ENCODE measurements at places on chromosomes 4 and X. TPM values are rescaled to one million over a fixed set of nuclear protein-coding genes. Genes with fewer than 3 reads are reported as not detected.

GRCh38 chr4:92445127-92445526 lies 141.4 kb downstream of the GRID2 start:
- no peak for DNase-seq
- H3K27me3 ChIP-seq: no peaks in the 10 kb centered on the region
- no peak overlapping the region for H3K4me3 ChIP-seq
- H3K4me1 ChIP-seq: no peaks in the 10 kb centered on the region

DNA sequence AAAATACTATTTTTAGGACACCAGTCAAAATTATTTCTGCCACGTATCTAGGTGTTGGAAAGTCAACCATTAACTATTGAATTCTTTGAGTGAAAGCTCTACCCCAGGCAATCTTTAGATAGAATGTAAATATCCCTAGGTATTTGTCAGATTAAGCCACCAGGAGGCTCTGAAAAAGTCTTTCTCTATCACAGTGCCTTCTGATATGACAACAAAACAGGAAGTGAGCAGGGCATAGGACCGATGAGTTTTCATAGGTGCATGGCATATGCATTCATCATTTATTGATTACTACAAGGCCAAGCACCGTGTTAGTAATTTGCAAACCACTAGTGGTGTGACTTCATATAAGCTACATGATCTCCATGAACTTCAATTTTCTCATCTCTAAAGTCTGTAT lies 333.6 kb upstream of the F9 start:
- no peaks in the 10 kb centered on the region for H3K36me3 ChIP-seq
- H3K27me3 ChIP-seq: peaks cover 24% of the 10 kb centered on the region
- no peak overlapping the region for H3K4me3 ChIP-seq
- DNase-seq: no peak
- H3K4me1 ChIP-seq: no peaks in the 10 kb centered on the region

DNA sequence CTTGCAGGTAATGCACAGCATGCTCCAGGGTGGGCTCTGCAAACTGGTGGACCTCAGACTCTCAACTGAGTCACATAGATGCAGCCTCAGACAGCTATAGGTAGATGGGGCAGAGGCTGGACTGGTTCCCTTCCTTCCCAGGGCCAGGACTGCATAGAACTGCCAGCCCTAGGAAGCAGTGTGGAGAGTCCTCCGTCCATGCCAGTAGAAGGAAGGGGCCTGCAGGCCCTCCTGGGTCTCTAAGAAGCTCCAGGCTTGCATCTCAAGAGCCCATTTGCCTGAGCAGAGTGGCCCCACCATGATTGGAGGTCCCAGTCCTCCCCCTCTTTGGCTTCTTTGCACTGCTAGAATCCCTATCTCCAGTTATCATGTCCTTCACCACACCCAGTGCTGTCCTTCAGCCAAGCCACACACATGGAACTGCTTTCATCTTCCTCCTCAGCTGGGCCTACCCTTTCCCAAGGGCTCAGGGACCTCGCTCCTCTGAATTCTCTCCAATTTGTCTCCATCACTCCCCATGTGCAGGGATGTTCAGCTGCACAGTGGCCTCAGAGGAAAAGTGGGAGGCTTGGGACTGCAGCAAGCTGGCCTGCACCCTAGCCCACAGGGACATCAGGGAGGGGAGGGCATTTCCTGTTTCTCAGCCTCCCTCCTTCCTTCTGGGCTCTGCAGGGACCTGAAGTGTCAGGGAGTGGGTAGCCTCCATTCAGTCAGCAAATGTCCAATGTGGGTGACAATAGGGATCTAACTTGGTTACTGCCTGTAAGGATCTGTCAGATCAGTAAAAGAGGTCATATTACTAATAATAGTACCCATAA lies 146.0 kb downstream of the PJA1 start:
- no peak for DNase-seq
- no peak overlapping the region for H3K27ac ChIP-seq
- H3K4me1 ChIP-seq: peaks cover 2% of the 10 kb centered on the region
- H3K4me3 ChIP-seq: no peak overlapping the region
- H3K27me3 ChIP-seq: no peaks in the 10 kb centered on the region
- H3K36me3 ChIP-seq: no peaks in the 10 kb centered on the region

DNA sequence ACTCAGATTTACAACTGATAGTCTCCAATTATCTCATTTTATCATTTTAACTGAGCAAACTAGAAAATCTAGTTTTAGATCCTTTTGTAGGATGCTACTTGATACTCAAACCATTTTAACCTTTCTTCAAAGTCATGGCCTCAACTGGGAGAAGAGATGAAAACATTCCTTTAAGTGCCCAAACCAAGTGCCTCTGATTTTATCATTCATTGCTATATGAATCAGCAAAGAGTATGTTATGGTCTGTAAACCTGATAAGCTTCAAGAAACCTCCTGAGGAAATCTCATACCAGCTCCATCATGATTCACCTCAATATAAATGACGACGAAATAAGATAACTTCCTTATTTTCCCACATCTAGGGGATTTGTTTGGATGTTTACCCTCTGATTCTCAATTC lies 119.9 kb downstream of the FAM13A start:
- peaks cover 8% of the 10 kb centered on the region for H3K27me3 ChIP-seq
- H3K36me3 ChIP-seq: no peaks in the 10 kb centered on the region
- H3K27ac ChIP-seq: no peak overlapping the region
- no peak overlapping the region for H3K4me3 ChIP-seq

- H3K36me3 ChIP-seq: no peaks in the 10 kb centered on the region
- peaks cover 19% of the 10 kb centered on the region for H3K27me3 ChIP-seq
- H3K27ac ChIP-seq: no peak overlapping the region
- H3K4me3 ChIP-seq: peak overlapping the region; percentile 39
These were observed 10.8 kb downstream of the CLCN4 start for GRCh38 chrX:10167573-10167972.

The ASMT gene
- 1.8 TPM for total RNA-seq

GRCh38 chrX:9788911-9789310 lies 2.7 kb downstream of the SHROOM2 start:
- H3K27ac ChIP-seq: no peak overlapping the region
- peaks cover 31% of the 10 kb centered on the region for H3K27me3 ChIP-seq
- no peak for DNase-seq
- no peaks in the 10 kb centered on the region for H3K36me3 ChIP-seq

GRCh38 chr4:57575426-57575825 lies 465.2 kb upstream of the IGFBP7 start:
- H3K4me1 ChIP-seq: no peaks in the 10 kb centered on the region
- no peak overlapping the region for H3K4me3 ChIP-seq
- no peak for DNase-seq
- no peak overlapping the region for H3K27ac ChIP-seq
- H3K27me3 ChIP-seq: no peaks in the 10 kb centered on the region

DNA sequence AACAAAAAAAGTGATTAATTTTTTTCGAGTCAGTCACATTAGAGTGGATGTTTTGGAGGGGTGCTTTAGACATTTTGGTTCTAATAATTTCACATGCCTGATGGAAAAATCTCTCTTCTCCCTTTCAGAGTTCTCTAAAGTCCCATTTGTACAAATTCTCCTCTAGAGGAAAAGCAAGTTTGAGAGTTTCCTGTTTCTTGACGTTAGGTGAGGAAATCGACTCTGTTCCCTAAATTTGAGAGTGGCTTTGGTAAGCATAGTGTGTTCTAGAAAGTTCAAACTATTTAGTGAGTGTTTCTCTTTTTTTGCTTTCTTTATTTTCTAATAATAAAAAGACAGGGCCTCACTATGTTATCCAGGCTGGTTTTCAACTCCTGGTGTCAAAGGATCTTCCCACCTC lies 1.6 kb upstream of the ATP6AP2 start:
- no peak overlapping the region for H3K4me3 ChIP-seq
- H3K27ac ChIP-seq: no peak overlapping the region
- H3K4me1 ChIP-seq: peaks cover 25% of the 10 kb centered on the region
- H3K36me3 ChIP-seq: no peaks in the 10 kb centered on the region
- peaks cover 16% of the 10 kb centered on the region for H3K27me3 ChIP-seq

The SASH3 gene
- 243 TPM for total RNA-seq

DNA sequence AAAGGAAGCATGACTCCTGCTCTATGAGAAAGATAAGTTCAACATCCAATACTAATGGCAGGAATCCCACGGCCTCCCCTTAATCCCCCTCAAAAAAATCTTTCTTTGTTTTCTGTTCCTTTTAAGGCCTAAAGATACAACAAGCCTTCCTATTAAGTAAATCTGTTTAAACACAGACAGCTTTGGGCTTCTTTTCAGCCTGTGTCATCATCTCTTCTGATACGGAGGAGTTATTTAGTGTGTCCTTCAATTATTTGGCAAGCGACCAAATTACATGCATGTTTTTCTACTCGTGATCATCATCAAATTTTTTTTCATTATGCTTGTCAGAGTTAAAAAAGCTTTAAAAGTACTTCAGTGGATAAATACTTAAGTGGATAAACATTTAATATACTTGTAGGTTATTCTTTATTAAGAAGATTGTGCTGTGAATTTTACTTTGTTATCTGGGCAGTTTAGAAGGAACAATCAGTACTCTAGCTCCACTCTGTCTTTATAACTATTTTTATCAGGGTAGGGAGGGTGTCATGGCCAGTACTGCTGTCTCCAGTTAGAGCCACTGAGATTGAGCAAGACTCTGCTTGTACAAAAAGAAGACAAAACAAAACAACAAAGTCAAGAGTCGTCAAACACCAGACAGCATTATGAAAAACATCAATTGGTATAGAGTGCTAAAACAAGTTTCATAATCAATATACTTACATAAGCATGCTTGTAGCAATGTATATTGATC lies 210.7 kb downstream of the PRR32 start:
- DNase-seq: no peak
- H3K36me3 ChIP-seq: no peaks in the 10 kb centered on the region
- H3K27me3 ChIP-seq: no peaks in the 10 kb centered on the region
- H3K27ac ChIP-seq: no peak overlapping the region
- H3K4me1 ChIP-seq: no peaks in the 10 kb centered on the region

GRCh38 chr4:15776871-15777648 lies 1.1 kb upstream of the CD38 start:
- peak overlapping the region; percentile 89 for H3K4me3 ChIP-seq
- no peak for DNase-seq
- H3K36me3 ChIP-seq: peaks cover 23% of the 10 kb centered on the region
- H3K27me3 ChIP-seq: no peaks in the 10 kb centered on the region
- H3K4me1 ChIP-seq: peaks cover 79% of the 10 kb centered on the region

DNA sequence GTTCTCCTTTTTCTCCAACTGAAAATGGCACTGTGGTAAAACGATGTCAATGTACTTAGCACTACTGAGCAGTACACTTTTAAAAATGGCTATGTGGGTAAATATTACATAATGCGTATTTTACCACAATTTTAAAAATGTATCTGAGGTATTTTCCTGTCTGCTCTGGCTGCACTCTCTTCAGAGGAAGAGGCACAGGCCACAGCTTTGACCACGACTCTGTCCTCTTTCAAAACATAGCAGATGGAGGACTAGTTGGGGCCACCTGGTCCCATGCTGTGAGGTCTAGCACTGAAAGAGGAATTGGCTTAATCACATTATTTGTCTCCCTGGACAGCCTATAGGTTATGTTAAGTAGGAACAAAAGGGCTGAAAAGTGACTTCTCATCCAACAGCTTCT lies 5.2 kb downstream of the KCNE5 start:
- H3K4me1 ChIP-seq: peaks cover 10% of the 10 kb centered on the region
- no peaks in the 10 kb centered on the region for H3K36me3 ChIP-seq
- no peak overlapping the region for H3K27ac ChIP-seq
- no peaks in the 10 kb centered on the region for H3K27me3 ChIP-seq

The C4orf33 gene
- 13.4 TPM for total RNA-seq

DNA sequence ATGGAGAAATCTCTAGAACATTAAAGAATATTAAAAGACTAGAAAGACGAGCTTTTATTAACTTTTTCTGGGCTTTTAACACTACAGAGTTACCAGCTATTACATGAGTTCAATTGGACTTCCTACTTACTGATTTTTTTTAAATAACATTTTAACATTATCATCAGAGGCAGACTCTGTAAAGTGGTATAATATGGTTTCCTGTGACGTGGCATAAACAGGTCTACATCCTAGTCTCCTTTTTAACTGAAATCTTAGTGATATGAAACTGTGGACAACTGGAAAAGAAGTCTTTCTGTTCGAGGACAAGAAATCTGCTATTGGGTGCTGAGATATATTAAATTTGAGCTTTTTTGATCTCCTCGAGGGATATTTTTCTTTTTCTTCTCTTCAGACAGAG lies 48.7 kb upstream of the ABCG2 start:
- H3K4me1 ChIP-seq: no peaks in the 10 kb centered on the region
- no peaks in the 10 kb centered on the region for H3K27me3 ChIP-seq
- DNase-seq: no peak

DNA sequence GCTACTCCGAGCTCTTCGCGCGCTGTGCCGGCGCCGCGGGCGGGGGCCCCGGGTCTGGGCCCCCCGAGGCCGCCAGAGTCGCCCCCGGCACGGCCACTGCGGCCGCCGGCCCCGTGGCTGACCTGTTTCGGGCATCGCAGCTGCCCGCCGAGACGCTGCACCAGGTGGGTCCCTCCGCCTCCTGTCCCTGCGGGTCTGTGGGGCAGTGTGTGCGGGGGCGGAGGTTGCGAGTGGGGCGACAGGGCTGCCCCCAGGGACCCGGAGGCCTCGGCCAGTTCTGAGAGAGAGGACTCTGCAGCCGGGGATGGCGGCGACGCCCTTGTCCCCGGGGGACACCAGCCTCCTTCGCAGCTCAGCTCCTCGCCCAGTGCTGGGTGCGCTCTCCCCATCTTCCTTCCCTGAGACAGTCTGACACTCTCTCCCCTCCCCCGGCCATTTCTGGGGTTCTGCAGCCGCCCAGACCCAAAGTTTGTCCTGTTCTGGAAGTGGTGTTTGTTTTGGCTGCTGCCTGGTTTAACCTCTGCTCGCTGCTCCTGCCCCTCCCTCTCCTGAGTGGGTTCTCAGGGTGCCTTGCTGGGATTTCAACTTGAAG lies 609 bp downstream of the REPS2 start:
- H3K27ac ChIP-seq: no peak overlapping the region
- no peaks in the 10 kb centered on the region for H3K36me3 ChIP-seq
- H3K4me1 ChIP-seq: no peaks in the 10 kb centered on the region
- H3K4me3 ChIP-seq: peak overlapping the region; percentile 74
- H3K27me3 ChIP-seq: peaks cover 6% of the 10 kb centered on the region

GRCh38 chrX:57587062-57587461 lies 4.7 kb upstream of the ZXDB start:
- no peaks in the 10 kb centered on the region for H3K36me3 ChIP-seq
- no peak for DNase-seq
- no peak overlapping the region for H3K27ac ChIP-seq
- peaks cover 8% of the 10 kb centered on the region for H3K4me1 ChIP-seq
- no peak overlapping the region for H3K4me3 ChIP-seq
- H3K27me3 ChIP-seq: no peaks in the 10 kb centered on the region

DNA sequence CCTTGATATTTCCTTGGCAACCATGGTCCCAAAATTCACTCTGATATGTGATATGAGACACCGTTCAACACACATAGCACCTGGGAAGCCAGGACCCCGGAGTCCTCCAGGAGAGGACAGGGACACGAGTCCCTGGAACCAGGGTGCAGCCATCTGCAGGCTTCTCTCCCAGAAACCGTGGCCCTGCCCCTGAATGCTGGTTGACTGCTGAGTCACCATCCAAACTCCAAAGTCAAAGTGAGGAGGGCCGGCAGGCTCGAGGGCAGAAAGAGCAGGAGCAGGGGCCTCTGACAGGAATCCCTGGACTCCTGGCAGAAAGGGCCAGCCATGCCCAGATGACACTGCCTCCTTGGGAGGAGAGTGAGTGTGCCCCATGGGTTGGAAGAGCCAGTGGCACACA lies 6.9 kb upstream of the PNMA6A start:
- H3K4me1 ChIP-seq: no peaks in the 10 kb centered on the region
- DNase-seq: no peak
- H3K36me3 ChIP-seq: no peaks in the 10 kb centered on the region
- H3K27me3 ChIP-seq: no peaks in the 10 kb centered on the region

The WWC2 gene
- total RNA-seq: 10.0 TPM

GRCh38 chrX:67601771-67602170 lies 58.0 kb downstream of the AR start:
- H3K36me3 ChIP-seq: no peaks in the 10 kb centered on the region
- H3K27ac ChIP-seq: no peak overlapping the region
- H3K4me1 ChIP-seq: no peaks in the 10 kb centered on the region
- H3K27me3 ChIP-seq: no peaks in the 10 kb centered on the region
- H3K4me3 ChIP-seq: no peak overlapping the region

Measured in natural killer cell treated with Interleukin-12 subunit alpha and Interleukin-12 subunit beta and Interleukin-15 and Interleukin-18, amount 100 ng/mL, for 72 hours (primary cell).